ENCODE measurements at places on chromosomes 7 and 10.

DNA sequence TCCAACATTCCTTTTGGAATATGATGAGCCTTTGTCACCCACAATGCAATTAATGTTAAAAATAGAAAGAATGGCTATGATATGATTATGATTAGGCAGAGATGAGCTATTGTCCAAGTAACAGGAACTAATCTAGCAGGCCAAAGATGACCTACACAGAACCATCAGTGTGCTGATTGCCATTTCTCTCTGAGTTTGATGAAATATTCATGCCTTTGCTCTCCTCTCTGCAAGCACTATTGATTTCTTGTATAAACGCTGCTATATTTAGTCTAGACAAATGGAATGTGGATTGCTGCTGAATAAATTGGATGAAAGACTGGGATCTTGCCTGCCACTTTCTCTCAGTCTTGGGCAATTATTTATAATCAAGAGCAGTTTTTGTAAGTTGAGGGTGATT lies 85.4 kb downstream of the HDAC9 start:
- DNase-seq: no peak

GRCh38 chr7:23315366-23315765 lies 16.2 kb downstream of the MALSU1 start:
- no peak for DNase-seq

- DNase-seq: no peak
These were observed 39.2 kb upstream of the MKLN1 start for GRCh38 chr7:131288450-131288849.

- DNase-seq: no peak
These were observed 182.0 kb upstream of the PHYHIPL start for GRCh38 chr10:58994226-58995057.

DNA sequence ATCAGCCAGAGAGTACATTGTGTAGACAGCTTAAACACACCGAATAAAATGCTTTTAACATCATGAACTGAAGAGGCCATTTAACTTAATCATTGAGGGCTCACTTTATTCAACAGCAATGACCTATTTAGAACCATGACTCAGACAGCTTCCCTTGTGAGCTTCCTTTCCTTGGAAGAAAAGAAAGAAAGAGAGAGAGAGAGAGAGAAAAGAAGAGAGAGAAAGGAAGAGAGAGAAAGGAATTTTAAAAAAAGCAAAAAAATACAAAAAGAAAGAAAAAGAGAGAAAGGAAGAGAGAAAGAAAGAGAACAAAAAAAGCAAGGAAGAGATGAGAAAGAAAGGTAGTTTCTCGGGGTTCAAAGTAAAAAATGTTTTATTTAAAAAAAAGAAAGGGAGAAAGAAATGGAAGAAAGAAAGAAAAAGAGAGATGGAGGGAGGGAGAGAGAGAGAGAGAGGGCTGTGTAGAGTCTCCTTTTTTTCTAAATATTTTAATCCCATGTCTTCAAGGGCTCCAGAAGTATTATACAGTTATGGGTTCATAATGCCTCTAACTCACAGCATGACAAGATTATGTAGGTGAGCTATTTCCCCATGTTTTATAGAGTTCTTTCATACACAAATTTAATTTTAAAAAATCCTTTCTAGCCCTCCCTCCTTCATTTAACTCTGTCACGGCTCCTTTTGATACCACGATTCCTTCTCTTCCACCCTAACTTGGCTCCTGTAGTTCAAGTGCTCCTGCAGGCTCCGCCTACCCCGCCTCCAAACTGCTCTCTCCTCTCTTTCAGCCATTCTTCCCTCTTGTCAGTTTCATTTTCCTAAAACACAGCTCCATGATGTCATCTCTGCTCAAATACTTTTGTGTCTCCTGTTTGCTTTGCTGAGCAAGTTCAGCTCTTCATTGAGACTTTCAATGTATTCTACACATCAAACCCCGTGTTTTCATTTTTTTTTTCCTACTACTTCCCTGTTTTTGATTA lies 85.5 kb downstream of the PRTFDC1 start:
- DNase-seq: no peak

All from T-helper 17 cell (primary cell).